ENCODE measurements at places on chromosomes 5 and 9.

- peak; percentile 93 for DNase-seq
Observed at GRCh38 chr9:111525056-111525977, at the start of gene ZNF483. Gene ZNF483, plus strand, starts transcription at chr9:111525179. Its CDS starts 2,217 bp downstream, at chr9:111527396.

- peak; percentile 93 for DNase-seq
Observed at GRCh38 chr5:17249029-17249634, 31.7 kb downstream of the BASP1 start.

DNA sequence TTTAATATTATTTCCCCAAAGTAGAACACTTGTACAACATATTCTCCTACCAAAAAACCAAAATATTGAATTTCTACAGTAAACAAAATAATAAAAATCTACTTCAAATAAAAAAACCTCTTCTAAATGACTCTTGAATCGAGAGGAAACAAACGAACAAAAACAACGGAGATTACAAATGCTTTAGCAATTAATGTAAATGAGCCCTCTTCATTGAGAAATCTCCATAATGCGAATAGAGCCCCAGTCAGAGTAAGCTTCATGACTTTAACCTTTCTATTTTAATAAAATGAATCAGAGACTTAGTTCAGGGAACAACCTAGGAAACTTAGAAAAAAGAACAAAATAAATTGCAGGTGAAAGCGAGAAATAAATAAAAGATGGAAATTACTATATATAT is 129.3 kb upstream of the SEMA6A start:
- no peak for DNase-seq

DNA sequence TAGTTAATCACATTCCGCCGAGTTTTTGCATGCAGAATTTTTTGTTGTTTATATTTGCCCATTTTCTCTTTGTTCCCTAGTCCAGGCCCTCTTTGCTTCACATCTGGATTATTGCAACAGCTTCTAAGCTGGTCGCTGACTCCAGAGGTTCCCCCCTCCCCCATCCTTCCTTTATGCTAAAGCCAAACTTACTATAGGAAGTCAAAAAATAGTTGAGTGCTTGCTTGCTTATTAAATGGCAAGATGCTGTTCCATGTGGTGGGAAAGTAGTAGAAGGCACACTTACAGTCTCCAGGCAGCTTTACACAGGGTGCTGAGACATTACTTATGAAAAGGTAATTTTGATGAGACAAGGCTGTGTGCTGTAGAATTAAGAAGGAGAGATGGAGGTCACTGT is 1.3 kb downstream of the ZBTB34 start:
- DNase-seq = peak; percentile 24

DNA sequence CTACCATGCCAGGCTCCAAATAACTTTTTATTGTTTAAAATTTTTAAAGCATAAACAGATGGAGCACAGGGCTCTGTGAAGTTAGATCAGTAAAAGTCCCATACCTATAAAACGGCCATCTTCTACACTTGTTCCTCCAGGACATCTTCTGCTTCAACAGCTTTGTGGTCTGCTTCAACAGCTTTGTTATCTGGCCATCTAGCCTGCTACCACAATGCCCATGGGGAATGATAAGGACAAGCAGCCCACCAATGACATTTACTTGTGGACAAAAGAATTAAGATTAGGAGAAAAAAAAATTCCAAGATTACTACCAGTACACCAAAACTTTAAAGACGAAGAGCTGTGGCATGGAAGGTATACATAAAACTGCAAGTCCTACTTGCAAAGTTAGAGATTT is 2.2 kb upstream of the VPS13A start:
- no peak for DNase-seq

GRCh38 chr5:37005946-37006540 is 129.5 kb downstream of the NIPBL start:
- peak; percentile 35 for DNase-seq

DNA sequence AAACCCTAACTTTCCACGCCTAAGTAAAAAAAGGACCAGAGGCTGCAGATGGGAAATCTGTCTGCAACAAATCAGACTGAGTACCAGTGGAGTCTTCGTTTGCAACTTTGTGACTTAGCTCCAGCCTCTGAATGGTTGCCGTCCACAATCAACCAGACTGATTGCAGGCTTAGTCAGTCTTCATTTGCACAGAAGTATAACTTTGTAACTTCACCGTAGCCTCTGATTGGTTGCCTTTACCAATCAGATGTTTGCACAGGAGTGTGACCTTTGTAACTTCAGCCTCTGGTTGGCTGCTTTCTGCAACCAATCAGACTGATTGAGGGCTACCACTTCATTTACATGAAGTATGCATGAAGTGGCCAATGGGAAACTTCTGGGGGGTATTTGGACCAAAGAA is 53.7 kb downstream of the TGFBR1 start:
- no peak for DNase-seq

- DNase-seq = no peak
Observed at GRCh38 chr9:90441814-90442213, 200.8 kb downstream of the DIRAS2 start.

DNA sequence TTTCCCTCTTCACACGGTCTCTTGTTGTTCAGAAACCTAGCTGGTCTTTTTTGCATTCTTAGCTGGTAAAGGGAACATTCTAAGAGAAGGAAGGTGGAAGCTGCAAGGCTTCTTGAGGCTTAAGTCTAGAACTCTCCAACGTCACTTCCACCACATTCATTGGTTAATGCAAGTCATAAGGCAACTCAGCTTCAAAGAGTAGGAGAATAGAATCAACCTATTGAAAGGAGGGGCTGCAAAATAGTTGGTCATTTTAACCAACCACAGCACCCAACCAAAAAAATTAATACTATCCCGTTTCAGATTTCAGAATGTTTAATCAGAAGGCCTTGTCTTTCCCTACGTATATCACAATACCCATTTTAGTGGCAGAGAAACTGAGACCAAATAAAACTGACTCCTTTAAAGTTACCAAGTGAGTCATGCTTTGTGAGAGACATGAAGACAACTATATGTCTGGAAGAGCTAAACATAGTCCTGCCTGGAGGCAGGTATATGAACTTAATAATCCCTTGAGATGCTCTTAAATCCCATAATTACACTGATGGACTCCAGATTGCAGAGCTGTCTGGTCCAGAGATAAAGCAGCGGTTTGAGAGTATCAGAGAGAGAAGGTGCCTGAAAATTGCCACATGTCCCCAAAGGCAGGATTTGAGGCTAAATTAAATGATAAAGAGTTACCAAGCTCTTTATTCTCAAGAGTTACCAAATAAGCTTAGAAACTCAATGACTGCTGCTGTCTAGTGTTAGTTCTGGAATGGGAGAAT is 14.4 kb downstream of the DOCK8 start:
- DNase-seq = no peak

- DNase-seq = peak; percentile 66
Observed at GRCh38 chr9:77011973-77012821, 7.3 kb upstream of the FOXB2 start.

GRCh38 chr9:124210697-124211096 is 47.1 kb upstream of the NEK6 start:
- no peak for DNase-seq

- DNase-seq = no peak
Observed at GRCh38 chr5:96014395-96014794, 52.7 kb upstream of the ELL2 start.

DNA sequence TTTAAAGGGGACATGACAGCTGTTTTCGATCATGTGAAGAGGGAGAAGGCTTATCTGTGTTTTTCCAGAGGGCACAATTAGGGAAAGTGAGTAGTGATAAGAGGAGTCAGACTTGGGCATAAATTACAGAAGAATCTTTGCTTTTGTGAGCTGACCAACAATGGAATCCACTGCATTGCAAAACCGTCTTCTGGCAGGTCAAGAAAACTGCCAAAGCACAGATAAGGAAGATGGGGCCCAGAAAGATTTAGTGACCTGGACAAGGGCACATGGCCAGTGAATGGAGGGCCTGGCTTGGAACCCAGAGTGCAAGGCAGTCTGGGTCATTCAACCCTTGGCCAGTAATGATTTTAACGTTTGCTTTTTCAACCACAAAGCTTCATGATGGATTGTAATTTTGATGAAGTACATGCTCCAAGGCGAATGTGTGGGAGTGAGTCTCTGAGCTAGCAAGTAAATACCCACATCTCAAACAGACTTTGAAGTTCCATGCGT is 153.2 kb upstream of the MAST4 start:
- DNase-seq = peak; percentile 58

DNA sequence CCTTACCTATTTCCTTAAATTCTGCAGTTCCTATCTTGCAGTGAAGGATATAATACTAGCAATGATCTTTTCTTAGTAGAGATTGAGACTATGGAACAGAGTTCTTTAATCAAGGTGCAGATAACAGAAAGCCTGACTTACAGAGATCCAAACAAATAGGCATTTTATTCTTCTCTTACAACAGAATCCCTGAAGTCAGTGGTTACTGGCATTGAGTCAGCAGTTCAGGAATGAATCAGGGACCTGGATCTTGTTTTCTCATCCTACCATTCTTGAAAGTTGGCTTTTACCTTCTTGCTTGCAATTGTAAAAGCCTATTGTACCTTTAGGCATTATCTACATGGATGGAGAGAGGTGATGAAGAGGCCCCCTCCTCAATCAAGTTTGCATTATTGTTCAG is 47.5 kb upstream of the TLE4 start:
- peak; percentile 16 for DNase-seq

- DNase-seq = no peak
Observed at GRCh38 chr9:82722051-82722450, 340.9 kb downstream of the RASEF start.

DNA sequence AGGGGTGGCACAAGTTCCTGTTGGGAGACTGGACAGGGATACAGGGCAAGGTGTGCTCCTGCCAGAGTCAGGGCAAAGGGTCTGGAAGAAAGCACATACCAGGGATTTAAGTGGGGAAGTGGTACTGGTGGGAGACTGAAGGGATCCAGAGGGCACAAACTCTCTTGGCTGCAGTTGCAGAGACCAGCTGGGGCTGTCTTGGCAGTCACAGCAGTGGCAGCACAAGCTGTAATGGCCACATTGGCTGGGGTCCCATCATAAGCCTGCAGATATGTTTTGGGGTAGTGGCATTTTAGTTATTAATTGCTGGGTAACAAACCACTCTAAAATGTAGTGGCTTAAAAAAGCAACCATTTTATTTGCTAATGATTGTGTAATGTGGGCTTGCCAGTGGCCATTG is 492.2 kb downstream of the ENC1 start:
- no peak for DNase-seq

DNA sequence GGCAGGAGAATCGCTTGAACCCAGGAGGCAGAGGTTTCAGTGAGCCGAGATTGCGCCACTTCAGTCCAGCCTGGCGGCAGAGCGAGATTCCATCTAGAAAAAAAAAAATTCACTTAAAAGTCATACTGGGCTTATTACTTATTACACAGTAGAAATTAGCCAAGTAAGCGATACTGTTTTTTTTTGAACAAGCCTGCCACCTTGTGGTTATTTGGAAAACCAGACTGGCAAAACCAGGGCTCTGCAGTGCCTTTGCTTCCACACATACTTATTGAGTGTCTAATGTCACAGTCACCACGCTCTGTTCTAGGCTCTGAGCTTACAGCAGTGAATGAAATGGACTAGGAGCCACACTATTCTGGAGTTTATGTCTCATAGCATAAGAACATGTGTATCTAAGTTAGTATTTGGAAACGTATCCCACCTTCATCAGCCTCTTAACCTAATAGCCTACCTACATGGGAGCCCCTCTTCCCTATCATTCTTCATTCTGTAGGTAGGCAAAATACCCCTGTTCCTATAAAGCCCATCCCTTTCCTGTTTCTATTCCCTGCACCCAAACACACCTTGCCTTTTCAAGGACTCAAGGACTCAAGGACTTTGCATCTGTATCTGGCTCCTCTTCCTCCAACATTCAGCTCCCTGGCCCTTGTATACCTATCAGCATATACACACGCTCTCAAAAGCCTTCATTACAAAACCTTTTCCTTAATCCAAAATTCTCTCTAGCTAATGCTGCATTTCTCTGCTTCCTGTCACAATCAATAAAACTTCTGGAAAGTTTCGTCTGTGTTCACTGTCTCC is 13.9 kb upstream of the BASP1 start:
- DNase-seq = peak; percentile 85

DNA sequence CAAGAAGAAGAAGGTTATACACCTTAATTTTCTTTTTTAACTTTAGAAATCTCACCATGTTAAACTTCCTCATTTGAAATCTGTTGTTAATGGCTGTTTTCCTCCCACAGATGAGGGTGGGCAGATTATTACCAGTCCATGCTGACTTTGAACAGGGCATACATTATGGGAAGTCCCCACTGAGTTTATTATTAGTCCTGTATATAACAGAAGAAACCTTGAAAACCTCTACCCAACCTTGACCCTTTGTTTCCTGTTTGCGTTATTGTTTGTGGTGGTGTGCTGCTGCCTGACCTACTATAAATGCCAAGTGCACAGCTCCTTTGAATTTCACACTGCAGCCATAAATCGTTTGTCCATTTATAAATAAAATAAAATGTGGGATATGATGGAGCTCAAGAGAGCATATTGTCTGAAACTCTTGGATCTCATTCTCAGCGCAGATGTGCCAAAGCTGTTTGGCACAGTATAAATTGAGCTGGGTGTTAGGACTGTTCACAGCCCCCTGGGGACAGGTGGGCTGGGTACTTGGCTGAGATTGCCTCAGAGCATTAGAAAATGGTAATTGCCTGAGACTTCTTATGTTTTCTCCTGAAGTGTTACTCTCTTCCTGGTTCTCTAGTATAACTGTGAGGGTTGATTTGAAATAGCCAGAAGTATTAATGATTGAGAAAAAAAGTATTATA is 139.6 kb downstream of the SPATA31D1 start:
- no peak for DNase-seq

DNA sequence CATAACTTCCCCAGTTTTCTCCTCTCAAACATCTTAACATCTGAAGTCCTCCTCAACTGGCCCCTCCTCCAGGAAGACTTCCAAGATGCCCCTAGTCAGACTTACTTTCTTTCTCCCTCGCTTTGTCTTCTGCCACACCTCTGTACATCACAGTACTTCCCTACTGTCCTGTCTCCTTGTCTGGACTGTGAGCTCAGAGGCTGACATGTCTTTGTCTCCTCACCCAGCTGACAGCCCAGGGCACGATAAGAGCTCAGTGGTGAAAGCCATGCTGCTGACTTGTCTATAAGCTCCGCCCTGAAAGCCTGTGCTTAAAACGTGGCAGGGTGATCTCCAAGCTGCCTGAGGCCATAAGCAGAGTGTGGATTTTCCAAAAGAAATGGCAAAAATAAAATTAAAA is 33.0 kb upstream of the SLC25A51 start:
- peak; percentile 82 for DNase-seq
